ENCODE measurements at places on chromosomes 4 and X. TPM values are rescaled to one million over a fixed set of nuclear protein-coding genes. Genes with fewer than 3 reads are reported as not detected.

DNA sequence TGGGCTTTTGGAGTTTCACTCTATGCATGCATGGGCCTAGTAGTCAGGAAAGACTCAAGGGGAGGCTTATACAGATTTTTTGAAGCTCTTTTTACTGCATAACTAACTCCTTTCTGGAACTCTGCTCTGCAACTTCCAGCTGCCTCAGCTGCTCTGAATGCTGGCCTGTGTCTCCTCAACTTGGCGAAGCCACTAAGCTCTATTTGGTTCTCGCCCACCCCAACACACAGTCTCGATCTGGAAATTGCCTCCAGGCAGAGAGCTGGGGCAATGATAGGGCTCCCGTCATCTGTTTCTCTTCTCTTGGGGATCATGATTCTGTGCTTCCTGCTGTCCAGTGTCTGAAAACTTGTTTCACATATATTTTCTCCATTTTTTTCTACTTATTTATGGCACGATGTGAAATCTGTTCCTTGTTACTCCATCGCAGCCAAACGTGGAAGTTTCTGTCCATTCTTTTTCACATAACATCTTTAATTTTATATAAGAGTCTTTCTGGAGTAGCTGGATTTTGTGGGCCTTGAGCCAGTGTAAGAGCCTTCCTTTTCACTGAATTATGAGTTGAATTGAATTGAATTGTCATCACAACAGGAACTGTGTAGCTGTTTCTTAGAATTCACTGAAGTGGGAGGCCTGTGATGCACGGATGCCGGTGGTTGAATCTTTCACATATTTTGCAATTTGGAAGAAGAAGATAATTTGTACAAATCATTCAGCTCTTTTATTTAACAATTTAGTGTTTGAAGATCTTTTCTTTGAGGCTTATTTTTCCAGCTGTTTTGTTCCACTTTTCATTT lies 9.0 kb downstream of the ZNF275 start:
- DNase-seq: no peak
- no peak overlapping the region for H3K4me3 ChIP-seq
- H3K27ac ChIP-seq: no peak overlapping the region
- H3K36me3 ChIP-seq: peaks cover 23% of the 10 kb centered on the region
- H3K4me1 ChIP-seq: no peaks in the 10 kb centered on the region

DNA sequence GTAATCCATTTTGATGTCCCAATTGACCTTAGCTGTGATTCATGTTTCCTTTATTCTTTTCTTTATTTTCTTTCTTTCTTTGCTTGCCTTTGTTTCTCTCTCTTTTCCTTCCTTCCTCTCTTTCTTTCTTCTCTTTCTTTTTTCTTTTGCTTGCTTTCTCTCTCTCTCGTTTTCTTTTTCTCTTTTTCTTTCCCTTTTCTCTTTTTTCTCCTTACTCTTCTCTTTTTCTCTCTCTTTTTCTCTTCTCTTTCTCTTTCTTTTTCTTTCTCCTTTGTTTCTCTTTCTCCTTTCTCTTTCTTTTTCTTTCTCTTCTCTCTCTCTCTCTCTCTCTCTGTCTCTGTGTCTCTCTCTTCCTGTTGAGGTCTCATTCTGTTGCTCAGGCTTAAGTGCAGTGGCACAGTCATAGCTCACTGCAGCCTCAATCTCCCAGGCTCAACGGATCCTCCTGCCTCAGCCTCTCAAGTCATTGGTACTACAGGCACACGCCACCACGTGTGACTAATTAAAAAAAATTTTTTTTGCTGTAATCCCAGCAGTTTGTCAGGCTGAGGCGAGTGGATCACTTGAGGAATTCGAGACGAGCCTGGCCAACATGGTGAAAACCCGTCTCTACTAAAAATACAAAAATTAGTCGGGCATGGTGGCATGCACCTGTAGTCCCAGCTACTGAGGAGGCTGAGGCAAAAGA lies 8.0 kb upstream of the DHRSX start:
- no peaks in the 10 kb centered on the region for H3K36me3 ChIP-seq
- H3K27me3 ChIP-seq: no peaks in the 10 kb centered on the region
- no peak overlapping the region for H3K27ac ChIP-seq
- no peak overlapping the region for H3K4me3 ChIP-seq
- H3K4me1 ChIP-seq: no peaks in the 10 kb centered on the region
- no peak for DNase-seq

TMSB15C gene
- 0.11 TPM for total RNA-seq

- peaks cover 3% of the 10 kb centered on the region for H3K4me1 ChIP-seq
- H3K36me3 ChIP-seq: peaks cover 4% of the 10 kb centered on the region
- no peak overlapping the region for H3K27ac ChIP-seq
- no peak for DNase-seq
These were observed 2.8 kb downstream of the PORCN start for GRCh38 chrX:48511560-48511959.

DNA sequence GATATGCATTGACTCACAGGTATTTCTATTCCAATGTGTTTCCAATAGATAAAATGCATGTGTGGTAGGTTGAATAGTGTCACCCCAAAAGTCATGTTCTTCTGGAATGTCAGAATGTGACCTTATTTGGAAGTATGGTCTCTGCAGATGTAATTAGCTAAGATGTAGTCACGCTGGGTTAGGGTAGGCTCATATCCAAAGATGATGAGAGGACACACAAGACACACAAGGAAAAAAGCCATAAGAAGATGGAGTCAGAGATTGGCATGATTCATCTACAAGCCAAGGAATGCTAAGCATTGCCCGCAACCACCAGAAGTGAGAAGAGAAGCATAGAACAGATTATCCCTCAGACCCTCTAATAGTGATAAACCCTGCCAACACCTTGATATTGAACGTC lies 17.5 kb downstream of the ZNF330 start:
- H3K4me3 ChIP-seq: no peak overlapping the region
- H3K4me1 ChIP-seq: no peaks in the 10 kb centered on the region
- DNase-seq: no peak

LEF1 gene
- not detected for total RNA-seq

DNA sequence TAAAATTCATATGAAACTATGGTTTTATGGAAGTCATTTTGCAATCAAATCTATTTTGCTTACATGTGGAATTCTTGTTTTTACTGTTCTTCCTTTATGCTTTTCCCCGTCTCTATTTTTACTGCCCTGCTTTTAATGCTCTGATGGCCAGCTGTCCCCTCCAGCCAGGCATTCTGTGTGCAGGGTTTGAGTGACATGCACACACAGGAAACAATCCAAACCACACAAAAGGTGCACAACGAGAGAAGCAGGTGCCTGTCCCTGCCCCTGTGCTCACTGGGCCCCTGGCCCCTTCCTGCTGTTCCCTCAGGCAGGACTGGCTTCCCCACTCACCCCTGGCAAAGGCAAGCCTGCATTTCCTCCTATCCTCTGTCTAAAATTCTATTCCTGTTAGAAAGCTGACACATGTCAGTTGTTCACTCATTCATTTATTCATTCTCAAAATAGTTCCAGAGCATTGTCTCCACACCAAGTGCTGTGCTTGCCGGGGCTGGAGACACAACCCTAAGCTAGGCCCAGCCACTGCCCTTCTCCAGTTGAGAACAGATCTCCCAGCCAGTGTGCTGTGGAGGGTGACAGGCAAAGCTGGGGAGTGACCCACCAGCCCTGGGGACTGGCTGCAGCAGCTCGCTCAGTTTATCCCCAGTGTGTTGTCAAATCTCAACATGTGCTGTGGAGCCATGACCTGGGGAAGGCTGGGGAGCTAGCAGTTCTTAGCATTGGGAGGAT lies 346.3 kb downstream of the FBXW7 start:
- no peak overlapping the region for H3K4me3 ChIP-seq
- no peaks in the 10 kb centered on the region for H3K36me3 ChIP-seq
- no peaks in the 10 kb centered on the region for H3K27me3 ChIP-seq

DNA sequence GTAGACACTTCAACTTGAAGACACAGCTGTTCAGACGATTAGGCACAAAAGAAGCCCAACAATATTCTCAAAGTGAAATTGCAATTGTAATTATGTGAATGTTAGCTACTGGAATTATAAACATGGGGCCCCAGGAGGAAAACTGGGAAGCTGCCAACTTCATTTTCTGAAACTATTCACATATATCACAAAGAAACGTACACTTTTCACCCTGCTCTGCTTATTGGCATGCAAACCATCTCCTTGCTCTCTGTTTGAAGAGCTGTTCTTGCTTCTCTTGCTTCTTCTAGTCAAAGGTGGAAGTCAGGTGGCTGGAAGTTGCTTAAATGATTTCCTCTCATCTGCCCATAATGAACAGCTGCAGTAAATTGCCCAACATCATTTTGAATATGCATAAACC lies 320.1 kb downstream of the CFAP299 start:
- no peaks in the 10 kb centered on the region for H3K4me1 ChIP-seq
- DNase-seq: no peak
- H3K36me3 ChIP-seq: no peaks in the 10 kb centered on the region
- H3K4me3 ChIP-seq: no peak overlapping the region

DNA sequence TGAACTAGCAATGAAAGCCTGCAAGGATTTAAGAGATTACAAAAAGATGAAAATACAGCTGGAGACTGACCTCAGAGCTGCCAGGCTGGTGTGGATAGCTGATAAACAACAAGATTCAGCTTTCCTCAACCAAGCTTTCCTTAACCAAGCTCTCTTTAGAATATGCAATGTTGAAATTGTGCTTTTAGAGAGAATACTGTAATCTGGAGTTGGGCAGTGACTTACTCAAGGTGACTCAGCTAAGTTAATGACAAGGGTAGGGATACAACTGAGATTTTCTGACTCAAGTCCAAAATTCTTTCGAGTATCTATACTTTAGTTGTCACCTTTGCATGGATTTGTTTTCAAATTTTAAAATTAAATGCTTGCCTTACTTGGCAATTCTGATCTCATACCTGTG lies 98.0 kb downstream of the AMMECR1 start:
- no peaks in the 10 kb centered on the region for H3K27me3 ChIP-seq
- no peak overlapping the region for H3K4me3 ChIP-seq
- no peak overlapping the region for H3K27ac ChIP-seq
- no peak for DNase-seq
- no peaks in the 10 kb centered on the region for H3K36me3 ChIP-seq
- no peaks in the 10 kb centered on the region for H3K4me1 ChIP-seq

MTNR1A gene
- total RNA-seq: not detected

GRCh38 chr4:123064390-123064789 lies 142.0 kb upstream of the NUDT6 start:
- H3K4me3 ChIP-seq: no peak overlapping the region
- H3K27me3 ChIP-seq: no peaks in the 10 kb centered on the region
- H3K4me1 ChIP-seq: no peaks in the 10 kb centered on the region
- H3K27ac ChIP-seq: no peak overlapping the region

- no peak for DNase-seq
- H3K4me1 ChIP-seq: no peaks in the 10 kb centered on the region
- no peak overlapping the region for H3K4me3 ChIP-seq
- H3K27ac ChIP-seq: no peak overlapping the region
- H3K27me3 ChIP-seq: no peaks in the 10 kb centered on the region
These were observed 431.8 kb downstream of the RAPGEF2 start for GRCh38 chr4:159534655-159535054.

DNA sequence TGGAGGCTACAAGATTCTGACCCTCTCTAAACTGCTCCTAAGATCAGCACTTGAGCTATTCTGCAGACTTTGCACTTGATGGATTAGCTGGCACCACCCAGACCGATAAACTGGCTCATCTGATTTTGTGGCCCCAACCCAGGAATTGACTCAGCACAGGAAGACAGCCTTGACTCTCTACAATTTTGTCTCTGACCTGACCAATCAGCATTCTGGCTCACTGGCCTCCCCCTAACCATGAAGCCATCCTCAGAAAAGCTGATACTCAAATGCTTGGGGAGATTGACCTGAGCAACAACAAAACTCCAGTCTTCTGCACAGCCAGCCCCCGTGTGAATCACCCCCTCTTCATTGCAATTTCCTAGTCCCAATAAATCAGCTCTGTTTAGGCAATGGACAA lies 195.4 kb upstream of the PPP1R2C start:
- H3K27me3 ChIP-seq: no peaks in the 10 kb centered on the region
- no peak overlapping the region for H3K27ac ChIP-seq
- H3K4me3 ChIP-seq: no peak overlapping the region
- no peak for DNase-seq
- no peaks in the 10 kb centered on the region for H3K4me1 ChIP-seq

- no peaks in the 10 kb centered on the region for H3K36me3 ChIP-seq
- no peaks in the 10 kb centered on the region for H3K4me1 ChIP-seq
- no peak overlapping the region for H3K27ac ChIP-seq
- no peak overlapping the region for H3K4me3 ChIP-seq
These were observed 193.0 kb upstream of the IGFBP7 start for GRCh38 chr4:57303012-57303751.

GLRB gene
- 8.4 TPM for total RNA-seq

DNA sequence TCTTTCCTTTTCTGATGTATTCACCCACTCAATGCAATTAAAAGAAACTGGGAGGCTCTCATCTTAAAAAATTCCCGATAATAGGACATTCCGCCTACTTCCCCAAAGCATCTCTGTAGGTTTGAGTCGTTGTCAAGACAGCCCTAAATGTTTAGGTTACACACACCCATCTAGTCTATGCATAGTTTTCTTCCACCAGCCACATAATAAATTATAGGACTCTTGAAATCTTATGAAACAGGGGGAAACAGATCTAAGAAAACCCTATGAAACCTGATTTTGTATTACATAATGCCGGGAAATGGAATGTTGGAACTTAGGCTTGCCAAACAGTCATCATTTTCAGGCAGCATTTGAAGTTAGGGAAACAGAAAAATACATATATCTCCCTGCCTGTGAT lies 150.0 kb downstream of the PRKX start:
- no peaks in the 10 kb centered on the region for H3K36me3 ChIP-seq
- no peak overlapping the region for H3K4me3 ChIP-seq
- H3K27ac ChIP-seq: no peak overlapping the region
- H3K4me1 ChIP-seq: no peaks in the 10 kb centered on the region

MEPE gene
- total RNA-seq: not detected

- no peaks in the 10 kb centered on the region for H3K27me3 ChIP-seq
- no peak overlapping the region for H3K4me3 ChIP-seq
- no peaks in the 10 kb centered on the region for H3K36me3 ChIP-seq
- H3K4me1 ChIP-seq: no peaks in the 10 kb centered on the region
- H3K27ac ChIP-seq: no peak overlapping the region
These were observed 997.3 kb downstream of the ARAP2 start for GRCh38 chr4:35247047-35247446.

GRCh38 chr4:66516940-66517339 lies 846.7 kb upstream of the EPHA5 start:
- H3K4me1 ChIP-seq: no peaks in the 10 kb centered on the region
- H3K4me3 ChIP-seq: no peak overlapping the region
- no peaks in the 10 kb centered on the region for H3K27me3 ChIP-seq
- H3K36me3 ChIP-seq: no peaks in the 10 kb centered on the region
- DNase-seq: no peak

SHROOM2 gene
- 7.5 TPM for total RNA-seq

DNA sequence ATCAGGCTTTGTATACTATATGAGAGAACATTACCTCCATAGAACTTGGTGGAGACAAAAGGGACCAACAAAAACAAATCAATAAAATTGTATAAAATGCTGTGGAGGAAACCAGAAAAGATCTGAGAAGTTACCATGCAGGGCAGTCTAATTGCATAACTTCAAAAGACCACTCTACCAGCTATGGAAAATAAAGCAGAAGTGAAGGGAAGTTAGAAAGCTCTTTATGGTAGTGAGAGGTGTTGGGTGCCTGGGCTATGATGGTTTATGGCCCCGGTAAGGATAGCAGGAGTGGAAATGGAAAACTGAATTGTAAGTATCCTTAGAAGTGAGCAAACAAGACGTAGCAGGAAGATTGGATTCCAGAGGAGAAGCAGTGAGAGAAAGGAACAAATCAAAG lies 3.1 kb downstream of the TMEM184C start:
- no peak overlapping the region for H3K4me3 ChIP-seq
- no peak overlapping the region for H3K27ac ChIP-seq
- no peaks in the 10 kb centered on the region for H3K4me1 ChIP-seq
- DNase-seq: no peak
- no peaks in the 10 kb centered on the region for H3K27me3 ChIP-seq

GRCh38 chr4:124940387-124940786 lies 227.9 kb upstream of the ANKRD50 start:
- peaks cover 7% of the 10 kb centered on the region for H3K4me1 ChIP-seq
- no peaks in the 10 kb centered on the region for H3K36me3 ChIP-seq
- H3K27me3 ChIP-seq: no peaks in the 10 kb centered on the region
- no peak for DNase-seq
- H3K4me3 ChIP-seq: no peak overlapping the region
